ENCODE measurements at places on chromosomes 3 and 15. TPM values are rescaled to one million over a fixed set of nuclear protein-coding genes. Genes with fewer than 3 reads are reported as not detected.
A peak's percentile ranks its signal among the peaks of the same experiment; 100 is the strongest.

GRCh38 chr3:172980849-172981248 is 160.2 kb downstream of the SPATA16 start:
- no peak for DNase-seq

GRCh38 chr3:107416138-107416537 is 38.9 kb downstream of the CCDC54 start:
- no peak for DNase-seq

- no peak for DNase-seq
Measured at GRCh38 chr3:51706021-51706485, 815 bp upstream of the GRM2 start.

DNA sequence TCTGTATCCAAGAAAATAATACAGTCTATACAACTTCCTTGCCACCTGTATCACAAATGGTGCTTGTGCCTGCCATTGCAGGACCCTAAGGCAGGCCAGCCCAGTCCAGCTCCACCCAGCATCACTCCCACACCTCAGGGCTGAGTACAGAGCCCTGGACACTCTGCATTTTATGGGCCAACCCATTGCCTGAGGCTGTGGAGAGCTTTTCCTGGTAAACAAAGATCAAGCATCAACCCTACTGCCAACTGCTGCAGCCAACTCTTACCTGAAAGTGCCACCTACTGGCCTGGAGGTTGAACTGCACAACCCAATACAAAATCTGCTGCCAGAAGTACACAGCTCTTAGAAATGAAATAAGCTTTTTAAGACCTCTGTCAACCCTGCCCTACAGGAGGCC is 1082.2 kb downstream of the NAALADL2 start:
- no peak for DNase-seq

DNA sequence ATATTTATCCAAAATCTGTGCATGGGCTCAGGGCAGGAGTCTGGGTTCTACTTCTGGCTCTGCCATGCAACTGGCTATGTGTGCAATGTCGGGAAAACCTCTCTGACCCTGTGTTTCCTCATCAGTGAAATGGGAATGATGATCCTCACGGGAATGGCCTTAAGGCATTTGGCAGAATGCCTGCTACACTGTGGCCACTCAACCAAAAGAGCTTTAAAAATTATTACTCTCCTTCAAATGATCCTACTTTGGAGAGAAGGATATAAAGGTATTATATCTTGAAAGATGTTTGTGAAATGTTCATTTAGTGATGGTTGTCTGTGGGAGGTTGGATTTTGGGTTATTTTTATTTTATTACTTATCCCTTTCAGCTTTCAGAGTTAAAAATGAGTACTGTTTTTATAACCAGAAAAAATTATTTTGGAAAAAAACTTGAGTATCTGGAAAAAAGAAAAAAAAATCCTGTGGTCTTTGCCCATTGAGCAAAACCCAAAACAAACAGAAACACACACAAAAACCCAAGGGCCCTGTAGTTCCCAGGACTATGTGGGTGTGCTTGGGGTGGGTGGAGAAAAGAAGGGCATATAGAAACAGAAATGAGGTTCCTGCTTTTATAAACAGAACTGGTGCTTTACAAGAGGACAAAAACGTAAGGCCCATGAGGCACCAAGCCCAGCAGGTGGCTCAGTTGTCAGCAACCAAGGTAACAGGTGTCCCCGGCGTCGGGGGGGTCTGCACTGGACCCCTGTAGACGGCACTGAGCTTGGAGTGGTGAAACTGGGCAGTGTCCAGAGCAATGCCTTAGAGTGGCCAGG is 22.0 kb downstream of the RGMA start:
- no peak for DNase-seq

The HTR3E gene
- polyA plus RNA-seq = 0.03 TPM

GRCh38 chr3:150972366-150973071 is at the start of gene CLRN1:
TSS of gene CLRN1 (minus strand) at chr3:150972727. CDS start at chr3:150972708, 19 bp downstream.
- peak; percentile 59 for DNase-seq

The GNAI2 gene
- 118 TPM for polyA plus RNA-seq

DNA sequence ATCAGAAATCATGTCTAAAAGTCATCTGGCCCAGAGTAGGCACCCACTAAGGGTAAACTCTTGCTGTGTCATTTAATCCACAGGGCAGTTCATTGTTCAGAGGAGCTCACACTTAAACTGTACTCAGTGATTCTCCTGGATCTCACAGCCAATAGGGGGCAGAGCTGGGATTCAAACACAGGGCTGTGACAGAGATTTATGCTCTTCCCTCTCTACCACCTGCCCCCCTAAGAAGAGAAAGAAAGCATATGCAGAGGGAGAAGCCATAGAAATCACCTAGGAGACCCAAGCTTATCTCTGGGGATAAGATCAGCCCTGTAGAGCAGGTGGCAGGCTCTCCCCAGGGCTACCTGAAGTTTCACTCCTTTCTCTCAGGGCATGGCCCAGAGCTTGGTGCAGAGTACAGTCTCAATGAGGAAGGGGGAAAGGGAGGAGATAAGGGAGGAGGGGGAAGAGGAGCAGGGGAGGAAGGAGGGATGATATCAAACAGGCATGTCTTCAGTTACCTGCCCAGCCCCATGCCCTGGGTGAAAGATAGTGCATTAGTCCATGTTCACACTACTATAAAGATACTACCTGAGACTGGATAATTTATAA is 51.8 kb upstream of the ADPGK start:
- DNase-seq = peak; percentile 60

GRCh38 chr15:39588531-39589192 is 7.8 kb downstream of the THBS1 start:
- DNase-seq = no peak

The HESX1 gene
- polyA plus RNA-seq = 1.5 TPM

GRCh38 chr3:187082758-187083375 is 56.4 kb downstream of the RPL39L start:
- DNase-seq = no peak

- DNase-seq = no peak
Measured at GRCh38 chr15:31869686-31870307, 160.5 kb upstream of the CHRNA7 start.

The SLC24A5 gene
- not detected for polyA plus RNA-seq

DNA sequence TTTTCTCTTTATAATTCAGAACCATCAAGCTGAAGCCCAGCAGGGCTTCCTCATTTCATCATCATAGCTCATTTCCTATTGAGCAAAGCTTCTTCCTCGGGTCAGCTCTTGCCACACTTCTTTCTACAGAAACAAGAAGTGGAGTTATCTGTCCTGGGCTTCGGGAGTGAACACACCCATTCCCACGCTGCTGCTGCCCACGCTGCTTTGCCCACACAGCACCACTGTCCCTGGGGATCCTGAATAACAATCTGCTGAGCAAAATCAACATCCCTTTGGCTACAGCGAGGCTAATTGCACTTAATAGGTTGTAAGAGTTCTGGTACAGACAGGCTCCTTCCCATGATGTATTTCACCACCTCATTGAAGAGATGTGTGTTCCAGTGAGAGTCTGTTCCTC is 23.7 kb downstream of the CEP19 start:
- no peak for DNase-seq

DNA sequence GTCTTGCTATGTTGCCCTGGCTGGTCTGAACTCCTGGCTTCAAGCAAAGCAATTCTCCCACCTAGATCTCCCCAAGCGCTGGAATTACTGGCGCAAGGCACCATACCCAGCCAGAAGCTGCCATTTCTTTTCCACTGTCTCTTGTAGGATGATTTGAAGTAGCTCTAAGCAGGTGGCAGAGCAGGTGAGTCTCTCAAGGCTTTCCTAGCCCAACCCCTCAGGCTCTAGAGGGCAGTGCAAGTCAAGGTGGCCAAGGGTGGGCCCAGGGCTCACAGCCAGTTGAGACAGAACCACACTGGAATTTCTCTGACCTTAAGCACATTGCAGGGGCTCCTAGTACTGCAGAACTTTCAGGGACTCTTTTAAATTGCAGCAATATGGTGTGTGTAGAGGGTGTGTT is 15.6 kb upstream of the DAG1 start:
- DNase-seq = no peak

DNA sequence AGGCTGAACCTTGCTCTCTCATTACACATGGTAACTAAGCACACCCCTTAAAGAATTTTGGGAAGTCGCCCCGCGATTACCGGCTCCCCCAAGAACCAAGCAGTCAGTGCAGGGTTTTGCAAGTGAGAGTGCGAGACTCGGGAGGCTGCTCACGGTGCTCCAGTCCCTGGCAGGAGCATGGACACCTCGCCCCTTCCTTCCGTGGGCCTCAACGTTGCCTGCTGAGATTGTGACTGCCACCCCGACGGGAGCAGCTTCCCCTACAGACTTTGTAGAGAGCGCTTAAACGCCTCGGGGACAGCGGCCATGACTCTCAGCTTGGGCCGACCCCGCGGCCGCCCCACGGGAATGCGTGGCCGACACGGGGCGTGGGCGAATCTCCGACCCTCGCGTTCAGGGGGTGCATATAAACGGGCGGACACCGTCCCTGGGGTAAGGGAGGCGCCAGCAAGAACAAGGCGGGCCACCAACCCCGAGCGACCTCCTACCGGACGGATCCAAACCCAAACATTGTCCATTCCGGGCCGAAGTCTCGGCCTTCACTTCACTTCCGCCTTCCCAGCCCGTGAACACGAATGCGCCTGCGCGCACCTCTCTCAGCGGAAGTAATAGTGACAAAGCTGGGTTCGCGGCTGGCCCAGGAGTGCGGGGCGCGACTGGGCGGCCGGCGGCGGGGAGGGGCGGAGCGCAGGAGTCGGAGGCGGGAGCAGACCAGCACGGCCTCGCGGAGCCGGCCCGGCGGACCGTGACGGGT is at the start of gene ATP2C1:
Gene ATP2C1 (plus strand): TSS at position 709 of the 754 bp plus-strand sequence. CDS start 686 bp downstream, outside the sequence.
- peak; percentile 96 for DNase-seq

- no peak for DNase-seq
Measured at GRCh38 chr3:107369791-107370190, 7.4 kb upstream of the CCDC54 start.

GRCh38 chr3:153855772-153856171 is 265.4 kb upstream of the ARHGEF26 start:
- DNase-seq = no peak

- DNase-seq = no peak
Measured at GRCh38 chr15:56320316-56320715, 44.9 kb upstream of the TEX9 start.

- DNase-seq = no peak
Measured at GRCh38 chr3:111077369-111077768, 5.8 kb downstream of the NECTIN3 start.

- no peak for DNase-seq
Measured at GRCh38 chr3:71549951-71550350, 33.6 kb downstream of the FOXP1 start.

The UBE2E2 gene
- polyA plus RNA-seq = 15.4 TPM

DNA sequence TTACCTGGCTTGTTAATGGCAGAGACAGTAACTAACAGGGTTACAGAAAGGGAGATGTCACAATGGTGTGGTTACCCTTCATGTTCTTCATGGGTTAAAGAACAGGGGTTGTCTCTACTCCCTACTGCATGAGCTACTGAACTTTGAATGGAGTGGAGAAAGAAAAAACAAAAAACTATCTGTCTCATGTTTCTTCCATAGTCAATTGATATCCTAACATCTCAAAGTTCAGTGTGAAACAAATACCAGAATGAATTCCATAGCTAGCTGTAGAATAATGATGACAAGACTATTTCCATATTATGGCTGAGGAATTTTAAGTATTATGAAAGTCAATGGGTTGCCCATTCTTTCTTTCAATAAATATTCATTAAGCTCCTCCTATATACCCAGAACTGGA is 161.3 kb upstream of the LPP start:
- DNase-seq = no peak

DNA sequence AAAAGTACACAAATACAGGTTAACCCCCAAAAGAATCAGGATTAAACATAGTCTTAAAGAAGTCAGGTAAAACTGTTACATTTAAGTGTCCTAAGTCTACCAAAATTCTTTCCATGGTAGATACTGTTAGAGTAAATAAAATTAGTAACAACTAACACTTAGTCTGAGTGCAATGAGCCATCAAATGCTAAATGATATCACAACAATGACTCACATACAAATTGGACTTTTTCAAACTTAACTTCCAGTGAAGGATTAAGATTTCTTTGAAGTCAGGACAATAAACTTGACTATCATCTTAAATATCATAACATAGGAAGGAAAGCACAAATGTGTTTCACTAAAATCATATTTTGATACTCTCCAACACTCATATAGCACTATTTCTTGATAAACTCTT is 43.9 kb downstream of the ZNF148 start:
- DNase-seq = no peak

DNA sequence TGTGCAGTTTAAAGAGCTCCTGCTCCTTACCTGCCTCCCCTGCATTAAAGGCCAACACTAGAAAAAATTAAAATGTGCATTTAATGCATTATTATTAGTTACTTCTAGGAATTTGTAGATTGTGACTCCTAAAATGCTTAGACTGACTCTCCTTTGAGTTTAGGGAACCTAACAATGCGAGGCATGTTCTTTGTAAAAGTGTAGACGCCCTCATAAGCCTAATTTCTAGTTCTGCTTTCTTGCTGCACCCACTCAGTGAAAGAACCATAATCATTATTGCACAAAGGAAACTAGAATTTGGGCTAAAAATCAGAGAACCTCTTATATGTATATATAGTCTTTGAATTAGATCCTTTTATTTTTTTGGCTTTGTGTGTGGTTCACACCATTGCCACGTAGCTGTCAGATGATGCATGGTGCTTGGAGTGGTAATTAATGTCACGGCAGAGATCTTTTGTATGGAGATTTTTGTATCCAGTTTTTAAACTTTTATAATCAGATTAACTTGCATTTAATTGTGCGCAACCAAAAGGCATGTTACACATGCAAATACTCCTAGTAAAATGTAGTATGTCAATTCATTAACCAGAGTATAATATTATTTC is 710 bp downstream of the ABHD10 start:
- no peak for DNase-seq

- no peak for DNase-seq
Measured at GRCh38 chr3:114456742-114457141, 162.9 kb downstream of the TIGIT start.

The DNAJA4 gene
- polyA plus RNA-seq = 27.3 TPM

DNA sequence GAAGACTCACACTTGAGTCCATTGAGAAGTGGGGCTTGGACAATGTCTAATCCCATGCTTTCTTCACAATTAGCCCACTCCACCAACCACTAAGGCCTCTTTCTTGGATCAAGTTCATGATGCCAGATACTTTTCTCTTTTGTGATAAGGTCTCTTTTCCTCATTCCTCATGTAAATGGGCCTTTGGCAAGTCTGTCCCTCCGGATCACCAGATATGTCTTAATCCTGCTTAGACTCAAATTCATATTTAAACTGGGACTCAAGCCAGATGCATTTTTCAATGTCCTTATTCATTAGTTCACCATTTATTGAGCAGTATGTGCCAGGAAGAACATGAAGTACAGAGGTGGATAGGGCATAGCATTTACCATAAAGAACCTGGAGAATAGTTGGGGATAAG is 671.1 kb downstream of the TBL1XR1 start:
- no peak for DNase-seq

- DNase-seq = no peak
Measured at GRCh38 chr3:46908294-46908985, 30.9 kb downstream of the PTH1R start.

The TGFBR2 gene
- polyA plus RNA-seq = 62.9 TPM

DNA sequence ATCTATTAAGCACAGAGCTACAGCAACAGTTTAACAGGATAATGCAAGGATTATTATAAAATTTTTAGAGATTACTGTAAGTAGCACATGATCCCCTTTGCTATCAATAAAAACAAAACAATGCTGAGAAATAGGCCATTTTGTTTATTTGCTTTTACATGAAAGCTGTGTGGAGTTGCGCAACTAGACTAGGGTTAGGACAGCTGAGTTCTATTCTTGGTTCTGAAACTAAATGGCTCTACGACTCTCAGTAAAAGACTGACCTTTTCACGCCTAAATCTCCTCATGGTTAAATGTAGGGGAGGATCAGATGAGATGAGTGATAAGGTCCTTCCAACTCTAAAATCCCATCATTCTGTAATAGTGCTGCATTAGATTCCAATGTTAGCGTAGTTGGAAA is 25.0 kb downstream of the KCNMB2 start:
- no peak for DNase-seq

The OSBPL10 gene
- 12.4 TPM for polyA plus RNA-seq

GRCh38 chr3:25009665-25010064 is 418.4 kb upstream of the RARB start:
- no peak for DNase-seq

Measured in large intestine (tissue), 12 donors.